ENCODE measurements at places on chromosomes 1 and 21. TPM values are rescaled to one million over a fixed set of nuclear protein-coding genes. Genes with fewer than 3 reads are reported as not detected.

Gene FBLIM1
- 0.77 TPM for total RNA-seq

Gene RNF186
- not detected for total RNA-seq

Gene HES4
- total RNA-seq = 8.4 TPM

Gene GCSAML
- 0.32 TPM for total RNA-seq

Gene TNFSF4
- 0.55 TPM for total RNA-seq

Gene TFF3
- 0.13 TPM for total RNA-seq

Gene KRTAP12-4
- not detected for total RNA-seq

Gene S100A12
- total RNA-seq = not detected

Gene BEND5
- total RNA-seq = not detected

Gene PCAT6
- not detected for total RNA-seq

Gene KLHDC7A
- not detected for total RNA-seq

Gene XCL1
- not detected for total RNA-seq

Gene CD84
- not detected for total RNA-seq

Gene GNG12
- 360 TPM for total RNA-seq

Gene SAMD13
- 5.9 TPM for total RNA-seq

Gene TDRKH
- 7.7 TPM for total RNA-seq

Gene PUM1
- total RNA-seq = 29.5 TPM

Gene DYNLT5
- not detected for total RNA-seq

Gene CYP4Z1
- total RNA-seq = not detected

Gene HMCN1
- total RNA-seq = 150 TPM

Gene AXDND1
- not detected for total RNA-seq

Gene ARHGEF10L
- total RNA-seq = 4.4 TPM

Gene VWA1
- total RNA-seq = 15.3 TPM

Gene COL18A1
- 12.4 TPM for total RNA-seq

Gene S100A1
- 586 TPM for total RNA-seq

Gene USH2A
- 0.79 TPM for total RNA-seq

Gene CEP170
- 101 TPM for total RNA-seq

Gene TMEM50A
- 99.5 TPM for total RNA-seq

Gene CD52
- total RNA-seq = not detected

Gene NTRK1
- 0.53 TPM for total RNA-seq

Gene PTAFR
- 0.24 TPM for total RNA-seq

Gene SH3GLB1
- total RNA-seq = 19.3 TPM

Gene LCE3D
- total RNA-seq = not detected

Gene TMPRSS3
- total RNA-seq = 0.34 TPM

Gene GALE
- 82.4 TPM for total RNA-seq

Gene ST6GALNAC3
- total RNA-seq = 70.7 TPM

Gene C1orf167
- not detected for total RNA-seq

Gene PTPN22
- not detected for total RNA-seq

Gene CADM3
- 1.5 TPM for total RNA-seq
